ENCODE measurements at places on chromosomes 1 and 21.

- no peak overlapping the region for H3K4me3 ChIP-seq
- H3K36me3 ChIP-seq = no peaks in the 10 kb centered on the region
- no peak for DNase-seq
- no peaks in the 10 kb centered on the region for H3K27me3 ChIP-seq
Observed at GRCh38 chr21:45545691-45546531, 3.7 kb upstream of the SLC19A1 start.

DNA sequence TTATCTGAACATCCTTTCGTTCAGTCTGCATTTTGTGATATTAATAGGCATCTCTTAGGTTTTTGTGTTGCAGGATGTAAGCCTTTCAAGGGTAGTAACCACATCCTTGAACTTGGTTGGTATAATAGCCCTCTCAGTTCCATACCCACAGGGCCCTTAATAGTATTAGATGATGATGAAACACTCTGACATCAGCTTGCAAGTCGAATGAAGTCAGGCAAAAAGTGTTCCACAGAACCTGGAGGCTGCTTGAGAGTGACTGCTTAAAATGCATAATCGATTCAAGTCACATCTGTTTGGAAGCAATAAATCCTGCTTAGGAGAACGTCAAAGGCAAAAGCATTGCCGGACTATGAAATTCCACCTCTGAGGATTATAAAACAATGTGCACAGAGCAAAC is 415.6 kb upstream of the KAZN start:
- DNase-seq = no peak
- no peaks in the 10 kb centered on the region for H3K36me3 ChIP-seq
- no peaks in the 10 kb centered on the region for H3K4me1 ChIP-seq

DNA sequence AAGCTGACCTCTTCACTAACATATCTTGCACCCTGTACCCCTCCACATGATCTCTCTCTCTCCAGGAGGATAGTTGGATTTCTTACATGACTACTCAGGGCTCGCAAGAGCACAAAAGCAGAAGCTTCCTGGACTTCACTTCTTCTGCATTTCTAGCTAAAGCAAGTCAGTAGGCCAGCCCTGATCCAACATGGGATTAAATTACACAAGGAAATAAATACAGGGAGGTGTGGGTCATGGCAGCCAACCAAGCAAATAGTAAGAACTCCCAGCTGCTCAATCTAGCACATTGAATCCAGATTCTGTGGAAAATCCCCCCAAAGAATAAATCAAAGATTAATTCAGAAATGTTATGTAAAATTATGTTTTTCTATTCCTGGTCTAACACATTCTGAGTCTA is 33.3 kb downstream of the KLHDC7A start:
- H3K36me3 ChIP-seq = no peaks in the 10 kb centered on the region
- no peaks in the 10 kb centered on the region for H3K27me3 ChIP-seq
- no peak for DNase-seq
- H3K4me3 ChIP-seq = no peak overlapping the region
- no peaks in the 10 kb centered on the region for H3K4me1 ChIP-seq

GRCh38 chr1:235341334-235341733 is 13.0 kb downstream of the GGPS1 start:
- H3K27me3 ChIP-seq = no peaks in the 10 kb centered on the region
- no peaks in the 10 kb centered on the region for H3K36me3 ChIP-seq
- no peak for DNase-seq
- H3K4me1 ChIP-seq = no peaks in the 10 kb centered on the region

- no peaks in the 10 kb centered on the region for H3K27me3 ChIP-seq
- no peak overlapping the region for H3K27ac ChIP-seq
- no peaks in the 10 kb centered on the region for H3K36me3 ChIP-seq
- no peak overlapping the region for H3K4me3 ChIP-seq
- H3K4me1 ChIP-seq = peaks cover 6% of the 10 kb centered on the region
Observed at GRCh38 chr1:173420330-173420806, 56.8 kb upstream of the PRDX6 start.

- H3K27me3 ChIP-seq = no peaks in the 10 kb centered on the region
- no peak overlapping the region for H3K27ac ChIP-seq
- no peaks in the 10 kb centered on the region for H3K36me3 ChIP-seq
- peaks cover 22% of the 10 kb centered on the region for H3K4me1 ChIP-seq
- no peak overlapping the region for H3K4me3 ChIP-seq
Observed at GRCh38 chr1:156366378-156367166, 2.4 kb upstream of the RHBG start.

Data from right lobe of liver (tissue), 6 donors.